ENCODE measurements at places on chromosomes 6 and 20.

- DNase-seq = no peak
These were observed 60.2 kb downstream of the NCOA3 start for GRCh38 chr20:47561603-47562583.

DNA sequence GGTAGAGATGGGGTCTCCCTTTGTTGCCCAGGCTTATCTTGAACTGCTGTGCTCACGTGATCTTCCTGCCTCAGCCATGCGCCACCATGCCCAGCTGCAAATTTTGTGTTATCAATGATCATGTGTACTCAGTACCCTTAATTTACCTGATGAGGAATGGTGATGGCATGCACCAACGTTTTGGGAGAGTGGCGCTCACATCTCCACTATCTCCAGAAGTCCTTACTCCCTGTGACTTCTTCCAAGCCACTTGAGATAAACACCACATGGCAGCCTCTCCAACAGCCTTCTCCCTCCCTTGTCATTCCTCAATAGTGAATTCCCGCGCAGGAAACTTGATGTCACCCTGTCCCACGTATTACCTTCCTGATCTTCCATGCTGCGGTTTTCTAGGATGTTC, 58.1 kb downstream of the PSMG4 start:
- no peak for DNase-seq

DNA sequence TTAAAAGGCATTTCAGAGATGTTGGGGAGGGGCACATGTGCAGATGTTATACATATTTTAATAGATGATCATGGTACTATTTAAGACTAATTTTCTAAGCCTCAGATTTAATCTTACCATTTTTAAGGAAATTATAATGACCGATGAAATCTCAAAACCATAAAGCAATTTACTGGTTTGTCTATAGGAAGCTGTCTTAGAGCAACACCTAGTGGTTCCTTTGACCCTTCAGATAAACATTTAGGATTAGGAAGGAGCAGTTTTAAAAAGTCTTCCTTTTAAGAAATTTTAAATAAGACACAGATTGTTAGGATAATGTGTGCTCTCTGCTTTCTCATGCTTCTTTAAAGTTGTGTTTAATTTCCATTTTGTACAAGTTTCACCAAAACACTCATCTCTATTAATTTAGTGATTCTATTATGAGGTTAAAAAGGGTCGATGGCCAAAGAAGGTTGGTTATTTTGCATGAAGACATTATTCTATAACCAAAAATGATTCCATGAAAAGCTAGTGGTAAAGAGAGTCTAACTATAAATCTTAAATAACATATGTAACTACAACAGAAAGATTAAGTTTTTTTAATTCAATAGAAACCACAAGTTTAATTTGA, 376.4 kb downstream of the HACE1 start:
- no peak for DNase-seq

- DNase-seq = no peak
These were observed 152.4 kb downstream of the SASH1 start for GRCh38 chr6:148495029-148495428.

- no peak for DNase-seq
These were observed 68.7 kb upstream of the CST7 start for GRCh38 chr20:24880356-24880755.

- no peak for DNase-seq
These were observed 198.7 kb downstream of the GMPR start for GRCh38 chr6:16437095-16437494.

GRCh38 chr6:113017353-113017752, 670.2 kb downstream of the RFPL4B start:
- DNase-seq = no peak

- no peak for DNase-seq
These were observed 30.9 kb upstream of the RAB23 start for GRCh38 chr6:57252975-57253374.

DNA sequence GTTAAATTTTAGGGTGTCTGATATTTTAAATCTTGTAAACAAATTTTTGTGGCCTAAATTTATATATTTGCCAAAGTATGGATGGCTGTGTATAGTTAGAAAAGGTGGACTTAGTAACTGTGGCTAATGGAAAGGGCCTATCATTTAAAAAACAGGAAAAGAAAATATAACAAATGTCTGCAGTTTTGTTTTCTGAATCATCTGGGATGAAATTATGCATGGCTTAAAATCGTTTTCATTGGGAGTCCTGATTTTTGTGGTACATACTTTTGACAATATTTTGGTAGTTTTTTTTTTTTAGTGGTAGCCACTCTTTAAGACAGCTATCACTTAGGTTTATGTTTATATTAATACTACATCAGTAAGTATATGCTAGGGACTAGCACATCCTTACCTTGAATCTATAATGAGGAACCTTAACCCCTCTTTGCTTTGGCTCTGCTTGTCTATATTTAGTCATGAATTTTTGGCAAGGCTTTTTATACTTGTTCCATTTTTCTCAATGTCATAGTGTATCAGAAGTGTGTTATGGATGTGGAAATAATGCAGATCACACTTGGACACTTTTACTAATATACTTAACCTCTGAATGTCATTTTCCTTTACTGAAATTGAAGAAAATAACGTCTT, 5.6 kb downstream of the ARID1B start:
- no peak for DNase-seq

DNA sequence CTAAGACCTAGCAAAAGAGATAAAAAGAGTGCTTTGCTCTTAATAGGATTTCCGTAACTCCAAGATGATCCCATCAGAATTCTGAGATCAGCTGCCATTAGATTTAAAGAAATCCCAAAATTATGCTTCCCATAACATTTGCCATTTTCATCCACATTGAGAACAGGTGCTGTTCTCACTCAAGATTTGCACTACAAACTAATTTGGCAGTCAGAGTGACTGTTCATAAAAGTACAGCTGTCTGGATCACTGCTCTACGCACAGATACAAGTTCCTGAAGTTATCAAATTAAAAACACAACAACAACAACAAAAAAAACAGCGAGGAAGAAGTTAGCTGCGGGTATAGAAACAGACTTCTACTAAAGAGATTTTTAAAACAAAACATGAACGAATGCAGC, 58.1 kb downstream of the ASCC3 start:
- no peak for DNase-seq

- no peak for DNase-seq
These were observed 40.3 kb downstream of the MGME1 start for GRCh38 chr20:18009116-18009515.

- no peak for DNase-seq
These were observed 32.8 kb downstream of the PPP1R14C start for GRCh38 chr6:150175586-150176151.

- no peak for DNase-seq
These were observed 97.3 kb downstream of the CAP2 start for GRCh38 chr6:17490724-17491123.

GRCh38 chr6:165822501-165822900, 159.5 kb upstream of the PDE10A start:
- DNase-seq = no peak

DNA sequence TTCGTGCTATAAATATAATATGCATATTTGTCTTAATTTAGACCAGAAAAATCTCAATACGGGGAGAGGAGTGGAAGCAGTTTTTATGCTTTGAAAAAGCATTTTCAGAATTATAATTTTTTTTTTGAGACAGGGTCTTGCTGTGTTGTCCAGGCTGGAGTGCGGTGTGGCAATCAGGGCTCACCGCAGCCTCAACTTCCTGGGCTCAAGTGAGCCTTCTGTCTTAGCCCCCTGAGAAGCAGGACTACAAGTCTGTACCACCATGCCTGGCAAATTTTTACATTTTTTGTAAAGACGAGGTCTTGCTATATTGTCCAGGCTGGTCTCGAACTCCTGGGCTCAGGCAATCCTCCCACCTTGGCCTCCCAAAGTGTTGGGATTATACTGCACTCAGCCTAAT, 197.2 kb downstream of the FOXC1 start:
- no peak for DNase-seq

DNA sequence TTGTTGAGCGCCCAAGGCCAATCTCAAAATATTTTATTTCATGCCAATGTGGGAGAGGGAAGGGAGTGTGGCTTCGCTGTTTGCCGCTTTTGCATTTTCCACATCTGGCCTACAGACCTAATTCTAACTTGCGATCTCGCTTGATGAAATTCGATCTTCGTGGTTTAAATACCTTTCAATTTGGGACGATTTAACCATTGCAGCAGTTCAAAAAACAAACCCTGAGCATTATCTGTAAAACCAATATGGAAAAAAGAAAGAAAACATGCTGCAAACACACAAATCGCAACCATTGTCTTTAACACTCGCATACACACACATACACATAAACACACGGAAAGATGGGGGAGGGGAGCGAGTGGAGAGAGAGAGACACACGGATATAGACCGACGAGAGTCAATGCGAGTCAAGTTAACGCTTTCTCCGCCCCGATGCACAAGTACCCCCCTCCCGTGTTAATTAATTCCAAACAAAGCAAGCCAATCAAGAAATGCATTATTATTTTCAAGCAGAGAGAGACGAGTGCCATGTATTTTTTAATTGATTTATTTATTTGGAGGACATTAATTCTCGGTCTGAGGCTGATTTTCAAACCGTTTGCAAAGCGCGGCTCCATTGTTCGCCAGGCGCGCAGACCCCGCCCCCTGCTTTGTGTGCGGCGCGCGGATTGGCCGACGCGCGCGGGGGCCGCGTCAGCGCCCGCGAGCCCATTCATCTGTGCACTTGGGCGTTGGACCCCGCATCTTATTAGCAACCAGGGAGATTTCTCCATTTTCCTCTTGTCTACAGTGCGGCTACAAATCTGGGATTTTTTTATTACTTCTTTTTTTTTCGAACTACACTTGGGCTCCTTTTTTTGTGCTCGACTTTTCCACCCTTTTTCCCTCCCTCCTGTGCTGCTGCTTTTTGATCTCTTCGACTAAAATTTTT, at the start of gene MARCKS:
Gene MARCKS (plus strand): TSS at position 721 of the 931 bp plus-strand sequence. CDS start 401 bp downstream, outside the sequence.
- peak; percentile 87 for DNase-seq

GRCh38 chr20:56795492-56795891, 166.4 kb downstream of the TFAP2C start:
- no peak for DNase-seq

DNA sequence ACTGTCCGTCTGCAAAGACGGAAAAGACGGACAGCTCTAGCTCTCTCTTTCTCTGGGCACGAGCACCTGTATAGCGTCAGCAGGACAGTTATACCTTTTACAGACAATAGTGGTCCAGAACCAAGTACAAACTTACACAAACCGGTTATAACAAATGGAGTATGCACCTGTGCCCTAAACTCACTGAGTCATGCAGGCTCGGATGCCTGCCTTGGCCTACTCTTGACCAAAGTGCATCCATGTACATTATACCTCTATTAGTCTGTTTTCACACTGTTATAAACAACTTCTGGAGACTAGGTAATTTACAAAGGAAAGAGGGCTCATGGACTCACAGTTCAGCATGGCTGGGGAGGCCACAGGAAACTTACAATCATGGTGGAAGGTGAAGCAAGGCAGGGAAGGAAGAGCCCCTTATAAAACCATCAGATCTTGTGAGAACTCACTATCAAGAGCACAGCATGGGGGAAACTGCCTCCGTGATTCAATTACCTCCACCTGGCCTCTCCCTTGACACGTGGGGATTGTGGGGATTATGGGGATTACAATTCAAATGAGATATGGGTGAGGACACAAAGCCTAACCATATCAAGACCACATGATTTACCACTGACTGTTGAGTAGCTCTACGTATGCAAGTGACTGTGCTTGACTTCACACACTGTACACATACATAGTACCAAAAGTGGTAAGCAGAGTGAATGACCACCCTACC, 23.1 kb downstream of the MAN1A1 start:
- no peak for DNase-seq

GRCh38 chr6:24606200-24606930, 39.6 kb downstream of the KIAA0319 start:
- DNase-seq = no peak

DNA sequence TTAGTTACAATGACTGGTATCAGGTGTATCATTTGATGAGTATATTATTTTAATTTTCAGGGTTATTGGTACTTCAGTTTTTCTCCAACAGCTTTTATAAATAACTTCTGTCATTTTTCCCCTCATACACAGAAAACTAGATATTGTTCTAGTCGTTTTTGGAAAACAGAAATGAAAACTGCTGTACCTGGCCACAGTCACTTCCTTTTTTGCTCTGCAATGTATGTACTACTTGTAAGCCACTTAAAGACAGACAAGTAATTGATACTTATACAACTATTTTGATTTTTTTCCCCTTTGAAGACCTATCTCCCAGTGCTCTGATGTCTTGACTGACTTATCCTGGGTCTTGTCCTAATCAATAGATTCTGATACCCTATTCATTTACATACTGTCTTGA, 218.6 kb upstream of the RUNX2 start:
- no peak for DNase-seq

DNA sequence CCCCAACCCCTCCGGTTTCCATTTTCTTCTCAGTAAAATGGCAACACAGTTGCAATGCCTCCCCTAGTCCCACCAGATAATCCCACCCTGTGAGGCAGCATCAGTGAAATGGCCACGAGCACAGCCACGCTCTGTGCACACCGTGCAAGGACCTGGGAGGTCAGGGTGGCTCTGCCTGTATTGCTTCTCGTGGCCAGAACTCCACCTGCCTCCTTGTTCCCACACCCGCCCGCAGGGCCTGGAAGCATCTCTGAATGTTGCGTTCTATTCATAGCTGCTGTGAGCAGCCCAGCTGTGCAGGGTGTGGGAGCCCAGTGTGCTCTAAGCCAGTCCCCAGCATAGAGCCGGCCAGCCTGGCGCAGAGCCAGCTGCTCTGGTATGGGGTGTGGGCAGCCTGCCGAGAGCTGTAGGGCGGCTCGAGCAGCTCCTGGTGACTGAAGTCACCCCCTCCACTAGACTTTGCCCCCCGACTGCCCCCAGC, 161.1 kb downstream of the DLL1 start:
- DNase-seq = peak; percentile 89

DNA sequence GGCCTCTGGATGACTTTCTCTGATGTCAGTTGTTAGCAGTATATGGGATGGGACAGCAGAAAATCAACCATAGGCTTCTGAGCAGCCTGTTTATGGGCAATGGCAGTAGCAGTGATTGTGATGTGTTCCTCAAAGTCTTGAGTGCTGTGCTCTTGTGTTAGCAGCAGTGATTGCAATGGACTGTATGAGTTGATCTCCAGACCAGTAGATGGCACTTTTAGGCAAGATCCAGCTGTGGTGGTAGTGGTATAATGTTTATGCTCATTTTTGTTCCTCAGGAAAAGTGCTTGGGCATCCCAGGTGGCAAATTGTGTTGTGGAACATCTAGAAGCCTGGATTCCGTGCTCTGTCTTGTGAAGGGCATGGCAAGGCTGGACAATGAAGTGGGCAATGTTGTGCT, 181.6 kb upstream of the SYNCRIP start:
- DNase-seq = no peak

- no peak for DNase-seq
These were observed 680.9 kb upstream of the AGPAT4 start for GRCh38 chr6:161954699-161955276.

- no peak for DNase-seq
These were observed 150.9 kb downstream of the EYA4 start for GRCh38 chr6:133392015-133392414.

- DNase-seq = no peak
These were observed 263.5 kb downstream of the TFAP2A start for GRCh38 chr6:10151144-10151915.
